ENCODE measurements at places on chromosomes 3 and 15.

DNA sequence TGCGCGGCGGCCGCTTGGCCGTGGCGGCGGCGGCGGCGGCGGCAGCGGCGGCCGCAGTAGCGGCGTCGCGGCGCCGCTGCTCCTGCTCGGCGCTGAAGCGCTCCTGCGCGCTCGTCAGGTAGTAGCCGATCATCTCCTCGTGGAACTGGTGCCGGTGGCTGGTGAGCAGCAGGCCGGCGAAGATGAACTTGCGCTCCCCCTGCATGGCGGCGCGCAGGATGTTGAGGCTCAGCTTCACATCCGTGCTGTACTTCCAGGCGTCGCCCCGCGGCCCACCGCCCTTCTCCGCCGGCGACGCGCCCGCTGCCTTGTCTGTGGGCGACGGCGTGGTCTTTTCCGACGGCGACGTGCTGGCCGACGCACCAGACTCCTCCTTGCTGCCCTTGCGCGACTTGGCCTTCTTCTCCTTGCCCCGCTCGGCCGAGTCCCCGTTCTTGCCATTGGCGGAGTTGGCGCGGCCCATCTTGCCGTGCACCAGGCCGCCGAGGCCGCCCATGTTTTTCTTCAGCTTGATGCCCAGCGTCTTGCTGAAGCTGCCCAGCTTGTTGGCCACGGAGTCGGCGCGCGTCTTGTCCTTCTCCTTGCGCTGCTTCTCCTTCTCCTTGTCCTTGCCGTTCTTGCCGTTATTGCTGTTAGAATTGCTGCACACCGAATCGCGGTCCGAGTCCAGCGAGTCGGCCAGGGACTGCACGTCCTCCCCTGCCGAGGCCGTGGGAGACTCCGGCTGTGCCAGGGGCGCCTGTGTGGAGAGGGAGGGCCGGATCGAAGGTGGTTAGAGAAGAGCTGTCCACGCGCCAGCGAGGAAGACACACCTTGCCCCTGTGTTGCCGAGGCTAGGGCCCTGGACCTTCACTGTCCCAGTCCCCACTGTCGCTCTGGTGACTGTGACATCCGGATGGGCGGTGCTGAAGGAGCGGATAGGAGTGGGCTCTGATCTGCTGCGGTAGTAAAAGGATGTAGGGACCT is 157.6 kb downstream of the KLF13 start:
- no peak for DNase-seq

GRCh38 chr3:71225951-71226564 is 357.5 kb downstream of the FOXP1 start:
- no peak for DNase-seq

- no peak for DNase-seq
Measured at GRCh38 chr3:188041193-188041592, 112.8 kb upstream of the LPP start.

- DNase-seq = no peak
Measured at GRCh38 chr3:112119962-112120836, 12.8 kb downstream of the GCSAM start.

DNA sequence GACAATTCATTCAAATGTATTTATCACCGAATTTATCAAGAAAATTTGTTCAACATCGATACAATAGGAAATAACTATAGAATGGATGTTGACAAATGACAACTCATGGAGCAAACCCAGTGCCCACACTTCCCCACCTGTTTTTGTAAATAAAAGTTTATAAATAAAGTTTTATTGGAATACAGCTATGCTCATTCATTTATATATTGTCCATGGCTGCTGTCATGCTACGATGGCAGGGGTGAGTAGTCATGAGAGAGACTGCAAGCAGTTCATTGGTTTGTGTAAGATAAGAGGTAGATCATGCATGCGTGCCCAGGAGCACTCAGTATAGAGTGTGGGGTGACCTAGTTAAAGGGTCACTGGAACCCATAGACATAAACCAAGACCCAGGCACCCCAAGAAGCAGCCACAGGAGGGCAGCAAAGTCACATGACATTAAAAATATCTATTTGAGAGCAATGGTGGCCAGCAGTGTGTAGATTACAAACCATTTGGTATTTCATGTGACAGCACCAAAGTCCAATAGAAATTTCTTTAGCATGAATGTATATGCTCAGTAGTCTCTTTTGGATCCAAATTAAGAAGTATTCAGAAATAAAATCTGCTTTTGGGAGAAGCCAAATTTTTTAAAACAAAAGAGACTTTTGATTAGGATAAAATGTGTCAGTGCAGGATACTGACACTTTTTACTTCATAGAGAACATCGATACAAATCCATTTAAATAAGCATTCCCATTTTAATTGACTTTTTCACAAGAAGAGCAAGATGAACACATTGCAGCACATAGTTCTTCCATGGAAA is 794.8 kb downstream of the MCTP2 start:
- no peak for DNase-seq

DNA sequence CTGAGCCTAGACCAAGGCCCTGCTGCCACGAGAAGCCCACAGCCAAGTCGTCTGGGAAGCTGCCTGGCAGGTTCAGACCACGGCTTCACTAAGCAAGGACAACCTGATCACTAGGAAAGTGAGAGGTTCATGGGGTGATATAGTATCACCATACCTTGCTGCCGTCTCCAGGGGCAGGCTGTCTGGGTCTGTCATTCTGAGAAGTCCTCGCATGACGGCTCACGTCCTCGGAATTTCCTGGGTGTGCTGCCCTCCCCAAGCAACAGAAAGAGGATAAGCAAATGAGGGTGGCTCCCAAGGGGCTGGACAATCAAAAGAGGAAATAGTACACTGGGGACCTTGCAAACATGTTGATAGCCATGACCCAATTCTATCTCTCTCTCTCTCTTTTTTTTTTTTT is 207.4 kb upstream of the IGF1R start:
- DNase-seq = no peak

DNA sequence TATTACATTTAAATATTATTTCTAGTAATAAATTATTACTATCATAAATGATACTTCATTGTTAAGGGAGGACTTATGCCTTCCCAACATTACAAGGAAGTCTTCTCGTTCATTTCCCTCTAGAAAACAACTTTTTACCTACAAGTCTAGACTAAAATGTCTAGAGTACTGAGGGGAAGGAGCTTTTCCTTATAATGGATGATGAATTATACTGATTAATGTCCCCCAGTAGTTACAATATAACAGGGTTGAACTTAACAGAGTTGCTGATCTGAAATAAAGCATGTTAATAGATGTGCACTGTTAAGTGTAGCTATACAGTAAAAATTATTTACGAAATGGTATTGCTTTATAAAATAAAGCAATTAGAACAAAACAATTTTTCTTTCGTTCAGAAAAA is 2.7 kb upstream of the MNS1 start:
- DNase-seq = no peak

- DNase-seq = no peak
Measured at GRCh38 chr3:115350606-115351005, 203.5 kb upstream of the ZBTB20 start.

DNA sequence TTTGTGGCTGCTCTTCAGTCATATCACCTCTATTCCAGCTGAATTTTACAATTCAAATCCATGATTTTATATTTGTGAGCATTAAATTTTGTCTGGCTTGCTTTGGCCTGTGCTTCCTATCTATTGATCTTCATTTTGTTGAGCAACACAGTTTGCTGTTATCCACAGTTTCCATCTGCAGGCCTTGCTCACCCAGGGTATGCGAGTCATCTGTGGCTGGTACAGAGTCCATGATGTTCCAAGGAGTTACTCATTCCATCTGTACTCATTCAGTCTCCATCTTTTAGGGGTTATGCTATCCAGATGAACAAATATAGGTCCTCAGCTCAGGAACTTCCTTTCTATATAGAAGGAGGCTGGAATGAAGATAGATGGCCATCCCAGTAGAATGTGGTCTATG is 70.1 kb upstream of the CCK start:
- DNase-seq = no peak

GRCh38 chr3:104190681-104191080 is 1176.0 kb upstream of the ALCAM start:
- DNase-seq = no peak

GRCh38 chr15:49918121-49918520 is 200.9 kb downstream of the ATP8B4 start:
- DNase-seq = no peak

DNA sequence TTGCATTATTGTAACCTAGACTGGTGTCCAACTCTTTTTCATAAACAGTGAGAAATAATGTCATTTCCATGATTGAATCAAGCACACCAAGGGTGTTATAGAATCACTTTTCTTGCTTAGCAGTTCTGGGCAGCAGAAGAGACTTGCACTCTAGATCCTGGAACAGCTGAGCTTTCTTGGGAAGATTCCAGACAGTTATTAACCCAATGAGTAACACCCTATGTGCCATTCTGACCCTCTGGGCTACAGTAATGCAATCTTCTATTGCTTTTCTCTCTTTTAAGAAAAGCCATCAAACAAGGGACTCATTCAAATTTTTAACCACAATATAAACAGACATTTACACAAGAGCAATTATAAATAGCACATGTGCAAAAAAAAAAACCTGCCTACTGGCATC is 39.3 kb upstream of the USP3 start:
- DNase-seq = no peak

GRCh38 chr3:105593315-105593714 is 226.6 kb downstream of the ALCAM start:
- no peak for DNase-seq

DNA sequence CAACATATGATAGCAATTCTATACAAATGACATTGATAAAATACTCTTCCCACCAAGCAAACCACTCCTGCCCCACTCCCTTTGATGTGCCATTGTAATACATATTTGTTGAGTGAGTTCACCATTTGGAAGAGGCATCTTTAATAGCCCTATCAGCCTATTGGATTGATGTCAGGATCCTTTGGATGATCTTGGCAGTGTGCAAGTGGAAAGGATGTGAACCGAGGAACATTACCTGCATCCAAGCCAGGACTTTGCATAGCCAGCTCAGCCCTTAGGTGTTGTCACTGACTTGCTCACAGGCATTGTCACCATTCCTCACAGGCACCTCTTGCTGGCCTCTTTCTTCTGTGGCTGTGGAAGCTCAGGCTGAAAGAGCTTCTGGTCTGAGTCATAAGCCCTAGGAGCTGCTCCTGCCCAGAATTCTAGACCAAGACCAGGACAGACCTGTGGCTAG is 16.5 kb upstream of the TIMP4 start:
- DNase-seq = no peak

Data from D721Med (cell line).